Activated naive CD4-positive, alpha-beta T cell treated with anti-CD3 and anti-CD28 coated beads, Interleukin-2, amount 10 ng/mL, durations not matched to agents 7 days and 5 days (primary cell): ENCODE measurements at places on chromosomes 4 and X.

GRCh38 chr4:28464823-28465222 lies 1604.2 kb downstream of the STIM2 start:
- no peak for DNase-seq

- DNase-seq = peak; percentile 54
Measured at GRCh38 chrX:30593440-30594200, 16.1 kb upstream of the TASL start.

GRCh38 chrX:142483965-142484364 lies 278.9 kb upstream of the MAGEC2 start:
- no peak for DNase-seq

GRCh38 chr4:137452799-137453198 lies 79.5 kb downstream of the PCDH18 start:
- DNase-seq = no peak

DNA sequence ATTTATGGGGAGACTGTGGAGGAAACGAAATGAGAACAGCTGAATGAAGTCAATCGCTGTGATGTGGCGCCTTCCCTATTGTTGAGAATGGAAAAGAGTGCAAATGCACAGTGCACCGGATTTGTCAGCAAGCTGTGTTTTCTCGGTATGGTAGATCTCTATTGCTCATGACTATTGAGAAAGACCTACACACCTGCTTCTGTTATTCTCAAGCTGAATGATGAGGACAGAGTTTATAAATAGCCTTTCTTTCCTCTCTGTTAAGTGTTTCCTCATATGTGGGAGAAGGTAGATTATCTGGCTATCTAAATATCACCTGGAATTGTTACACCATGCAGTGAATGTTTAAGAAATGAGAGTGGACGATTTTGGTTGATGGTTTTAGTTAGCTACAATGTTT lies 650.7 kb downstream of the IL1RAPL1 start:
- DNase-seq = no peak

- peak; percentile 46 for DNase-seq
Measured at GRCh38 chr4:121370729-121371325, 10.0 kb downstream of the QRFPR start.

- no peak for DNase-seq
Measured at GRCh38 chrX:39720945-39721344, 376.8 kb downstream of the BCOR start.

DNA sequence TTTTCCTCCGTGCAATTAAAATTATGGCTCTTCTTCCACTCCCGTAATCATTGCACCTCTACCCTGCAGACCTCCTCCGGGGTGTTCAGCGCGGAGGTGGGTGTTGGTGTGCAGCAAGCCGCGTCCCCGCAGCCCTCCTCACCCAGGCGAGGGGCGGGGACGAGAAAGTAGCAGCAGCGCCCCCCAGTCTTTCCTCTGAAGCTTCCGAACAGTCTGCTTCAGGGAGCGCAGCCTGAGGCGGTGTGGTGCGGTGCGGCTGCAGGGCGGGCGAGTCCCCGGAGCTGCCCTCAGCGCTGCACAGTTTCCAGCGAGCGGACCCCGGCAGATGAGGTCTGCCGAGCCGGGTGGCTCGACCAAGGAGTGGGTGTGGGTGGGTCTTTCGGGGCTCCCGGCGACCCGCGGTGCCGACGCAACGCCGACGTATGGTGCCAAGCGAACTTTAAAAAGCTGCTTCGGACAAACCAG lies at the start of gene FRAS1:
Gene FRAS1, plus strand, starts transcription at position 189 of the 465 bp plus-strand sequence. CDS start 687 bp downstream, outside the sequence.
- DNase-seq = peak; percentile 34

- DNase-seq = no peak
Measured at GRCh38 chr4:10085828-10086505, 30.6 kb downstream of the WDR1 start.
